ENCODE measurements at places on chromosomes 3 and 15.

DNA sequence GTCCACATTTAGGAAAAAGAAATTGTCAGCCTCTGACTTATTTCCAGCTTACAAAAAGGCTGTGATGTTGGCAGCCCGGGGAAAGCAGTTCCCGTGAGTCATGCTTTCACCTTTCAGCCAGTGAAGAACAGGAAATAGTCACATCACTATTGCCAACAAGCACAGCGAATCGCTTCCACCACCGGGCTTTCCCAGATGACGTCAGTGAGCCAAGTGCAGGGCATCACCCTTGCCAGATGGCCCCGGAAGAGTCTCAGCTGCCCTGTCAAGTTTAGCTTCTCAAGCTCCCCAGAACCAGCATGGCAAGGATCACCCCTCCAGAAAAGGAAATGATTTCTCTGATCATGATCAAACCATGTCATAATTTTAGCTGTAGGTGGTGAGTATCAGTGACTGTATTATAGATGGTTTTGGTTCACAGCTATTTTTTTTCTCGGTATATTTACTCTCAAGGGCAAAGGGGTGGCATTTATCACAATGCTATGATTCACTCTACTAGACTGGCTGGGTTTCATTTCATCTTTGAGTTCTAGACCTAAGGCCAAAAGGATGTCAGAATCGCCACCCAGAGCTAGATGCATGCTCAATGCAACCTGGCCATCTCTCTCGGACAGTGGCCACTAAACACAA, 32.9 kb downstream of the B3GNT5 start:
- peak; percentile 99 for DNase-seq

GRCh38 chr3:73602170-73602569, 22.6 kb downstream of the PDZRN3 start:
- DNase-seq: no peak

DNA sequence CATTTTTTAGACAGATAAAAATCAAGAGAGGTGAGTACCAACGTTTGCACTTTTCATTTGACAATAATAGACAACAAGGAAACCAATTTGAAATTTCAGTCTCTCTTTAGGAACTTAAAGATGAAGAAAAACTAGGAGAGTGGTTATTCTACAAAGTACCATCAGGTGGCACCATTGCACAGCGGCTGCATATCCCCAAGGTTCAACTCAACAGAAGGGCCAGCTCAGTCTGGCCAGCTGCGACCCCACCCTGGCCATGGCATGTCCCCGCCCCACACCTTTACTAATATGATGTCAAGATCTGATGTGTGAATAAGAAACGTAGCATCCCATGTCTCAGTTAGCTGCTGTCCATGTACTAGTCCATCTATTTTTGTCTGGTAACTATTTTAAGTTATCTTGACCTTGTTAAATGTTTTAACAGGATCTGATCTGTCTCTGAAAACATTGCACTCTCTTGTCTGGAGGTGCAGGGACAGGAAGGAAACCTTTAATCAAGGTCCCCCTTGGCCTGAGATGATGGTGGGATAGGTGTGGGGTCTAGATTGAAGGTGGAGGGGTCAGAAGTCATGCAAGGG, 35.5 kb upstream of the CGNL1 start:
- peak; percentile 37 for DNase-seq

DNA sequence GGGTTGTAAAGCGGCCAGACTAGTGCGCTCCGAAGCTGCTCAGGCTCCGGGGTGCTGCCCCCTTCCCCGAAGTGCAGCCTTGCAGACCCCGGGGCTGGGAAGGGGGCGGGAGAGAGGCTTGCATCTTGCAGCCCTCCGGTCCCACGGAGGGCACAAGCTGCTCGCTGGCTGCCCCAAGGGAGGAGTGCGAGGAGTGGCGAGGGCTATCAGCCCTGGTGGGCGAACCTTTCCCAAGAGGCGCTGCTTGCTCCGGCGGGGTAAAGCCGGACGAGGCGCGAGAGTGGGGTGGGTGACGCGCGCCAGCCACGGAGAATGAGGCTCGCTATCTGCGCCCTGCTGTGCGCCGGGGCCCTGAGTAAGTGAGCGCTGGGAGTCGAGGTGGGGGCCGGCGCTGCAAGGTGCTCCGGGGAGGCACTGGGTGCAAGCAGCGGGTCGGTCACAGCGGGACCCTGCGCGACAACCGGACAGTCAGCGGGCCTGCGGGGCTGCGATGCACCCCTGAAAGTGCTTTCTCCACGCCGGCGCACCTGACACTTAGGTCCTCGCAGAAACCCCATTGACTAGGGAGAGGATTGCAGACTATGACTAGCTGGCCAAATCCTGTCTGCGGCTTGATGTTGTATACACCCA, 12.7 kb upstream of the TOPBP1 start:
- DNase-seq: no peak

GRCh38 chr3:183085634-183086390, 13.5 kb downstream of the MCCC1 start:
- DNase-seq: peak; percentile 61

DNA sequence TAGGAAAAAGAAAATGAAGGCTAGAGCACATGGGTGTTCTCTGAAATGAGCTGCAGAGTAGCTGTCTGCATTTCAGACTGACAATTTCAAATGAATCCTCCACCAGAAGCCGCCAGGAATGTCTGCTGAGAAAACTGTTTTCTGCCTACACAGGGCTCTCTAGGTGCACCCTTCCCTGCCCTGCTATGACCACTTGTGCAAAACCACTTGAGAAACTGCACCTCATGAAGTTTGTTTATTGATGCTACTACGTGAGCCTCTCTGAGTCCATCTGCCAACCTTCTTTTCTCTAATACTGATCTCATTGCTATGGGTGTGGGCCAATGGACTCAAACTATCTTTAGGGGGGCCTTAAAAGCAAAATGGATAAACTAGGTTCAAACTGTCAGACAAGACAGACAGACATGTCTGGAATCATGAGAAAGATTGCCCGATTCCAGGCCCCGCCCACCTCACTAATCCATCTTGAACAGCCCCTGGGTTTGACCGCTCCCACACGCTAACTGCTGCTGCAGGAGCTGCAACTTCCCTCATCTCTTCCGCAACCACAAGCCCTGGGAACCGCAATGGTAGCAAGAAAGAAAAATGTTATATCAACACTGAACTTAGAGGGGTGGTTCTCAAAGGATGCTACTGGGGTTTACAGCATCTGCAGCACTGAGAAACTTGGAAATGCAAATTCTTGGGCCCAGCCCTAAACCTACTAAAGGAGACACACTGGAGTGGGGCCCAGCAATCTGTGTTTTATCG, 9.0 kb upstream of the CD47 start:
- peak; percentile 82 for DNase-seq

DNA sequence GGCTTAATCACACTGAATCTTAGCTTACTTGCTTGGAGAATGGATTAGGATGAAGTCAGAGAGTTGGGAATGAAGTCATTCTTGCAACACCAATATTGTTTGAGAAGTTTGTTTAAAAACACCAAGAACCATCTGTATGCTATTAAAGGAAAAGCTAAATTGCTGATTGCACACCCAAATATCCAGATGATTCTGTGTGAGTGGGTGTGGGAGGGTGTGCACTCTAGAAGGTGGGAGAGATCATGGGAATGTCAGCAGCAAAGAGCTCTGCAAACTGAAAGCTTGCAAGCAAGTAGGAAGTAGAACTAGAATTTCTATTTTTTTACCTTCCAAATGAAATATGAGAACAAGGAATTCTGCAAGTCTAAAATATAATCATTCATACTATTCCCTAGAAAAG, 364.9 kb downstream of the NR2F2 start:
- DNase-seq: peak; percentile 1

GRCh38 chr3:108076564-108076963, 14.3 kb downstream of the CD47 start:
- DNase-seq: no peak

GRCh38 chr3:69425249-69425648, 39.4 kb upstream of the FRMD4B start:
- DNase-seq: no peak

DNA sequence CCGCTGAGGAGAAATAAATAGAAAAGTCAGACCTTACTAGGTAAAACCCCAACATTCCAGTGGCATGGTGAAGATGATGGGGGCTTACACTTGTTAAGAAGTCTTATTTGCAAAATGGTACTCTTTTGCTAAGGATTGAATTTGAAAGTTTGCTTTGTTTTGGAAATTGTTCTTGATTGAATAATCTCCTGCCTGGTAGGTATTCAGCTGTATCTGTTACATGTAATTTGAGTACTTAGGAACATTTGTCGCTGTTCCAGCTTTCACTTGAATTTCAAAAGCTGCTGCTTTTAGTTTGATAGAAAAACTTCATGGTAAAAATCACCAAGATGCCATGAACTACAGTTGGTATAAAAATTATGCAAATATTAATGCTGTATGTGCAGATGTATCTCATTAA, 44.6 kb downstream of the TFG start:
- no peak for DNase-seq

DNA sequence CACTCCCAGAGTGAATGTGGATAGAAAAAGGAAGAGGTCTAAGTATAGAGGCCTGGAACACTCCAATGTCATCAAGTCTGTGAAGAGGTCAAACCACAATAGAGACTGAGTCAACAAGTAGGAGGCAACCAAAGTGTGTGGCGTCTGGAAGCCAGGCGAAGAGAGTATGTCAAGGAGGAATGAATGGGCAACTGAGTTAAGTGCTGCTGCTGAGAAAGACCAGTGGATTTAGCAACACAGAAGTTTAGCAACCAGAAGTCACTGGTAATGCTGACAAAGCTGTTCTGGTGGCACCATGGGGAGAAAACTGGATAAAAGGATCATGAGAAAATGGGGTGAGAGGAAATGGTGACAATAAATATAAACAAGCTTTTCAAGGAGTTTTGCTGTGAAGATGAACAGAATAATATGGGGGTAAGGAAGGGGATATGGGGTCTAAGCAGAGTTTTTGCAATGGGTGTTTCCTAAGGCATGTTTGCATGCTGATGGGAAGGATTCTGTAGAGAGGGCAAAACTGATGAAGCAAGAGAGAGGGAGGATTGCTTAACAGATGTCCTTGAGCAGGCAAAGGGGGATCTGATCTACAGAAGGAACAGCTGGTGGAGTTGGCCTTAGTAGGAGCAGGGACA, 38.4 kb downstream of the PCOLCE2 start:
- DNase-seq: peak; percentile 98

GRCh38 chr3:179182902-179183301, 34.7 kb downstream of the PIK3CA start:
- DNase-seq: peak; percentile 15

DNA sequence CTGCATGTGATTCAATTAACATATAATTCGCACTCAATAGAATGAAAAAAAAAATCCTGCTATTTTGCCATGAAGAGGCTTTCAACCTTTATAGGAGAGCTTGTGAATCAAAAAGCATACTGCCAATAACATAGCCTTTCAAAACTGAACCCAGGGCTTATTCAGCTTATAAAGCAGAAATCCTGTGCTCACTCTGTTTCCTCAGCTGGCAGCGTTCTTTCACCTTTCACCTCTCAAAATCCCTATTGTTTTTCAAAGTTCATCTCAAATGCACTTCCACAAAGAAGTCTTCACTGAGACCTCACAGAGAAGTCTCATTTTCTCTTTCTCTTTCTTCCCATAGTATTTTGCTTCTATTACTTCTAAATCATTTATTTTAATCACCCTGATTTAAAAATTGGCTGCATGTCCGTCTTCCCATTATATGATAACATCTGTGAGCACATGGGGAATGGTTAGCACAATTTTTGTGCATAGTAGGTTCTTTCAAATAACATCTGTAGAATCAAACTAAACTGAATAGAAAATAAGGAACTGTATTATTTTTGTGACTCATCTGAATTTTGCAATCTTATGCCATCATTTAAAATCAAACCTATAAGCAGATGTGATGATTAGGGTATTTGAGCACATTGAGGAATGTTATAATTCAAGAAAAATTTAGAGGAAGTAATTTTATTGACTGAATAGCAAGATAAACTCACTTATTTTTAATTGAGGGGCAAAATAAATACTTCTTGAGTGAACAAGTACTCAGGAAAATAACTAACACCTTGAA, 373.4 kb downstream of the NLGN1 start:
- no peak for DNase-seq
